Naive B cell (primary cell): ENCODE measurements at places on chromosomes 4 and X.

GRCh38 chr4:140130677-140131076 is 23.3 kb downstream of the MAML3 start:
- DNase-seq = no peak

DNA sequence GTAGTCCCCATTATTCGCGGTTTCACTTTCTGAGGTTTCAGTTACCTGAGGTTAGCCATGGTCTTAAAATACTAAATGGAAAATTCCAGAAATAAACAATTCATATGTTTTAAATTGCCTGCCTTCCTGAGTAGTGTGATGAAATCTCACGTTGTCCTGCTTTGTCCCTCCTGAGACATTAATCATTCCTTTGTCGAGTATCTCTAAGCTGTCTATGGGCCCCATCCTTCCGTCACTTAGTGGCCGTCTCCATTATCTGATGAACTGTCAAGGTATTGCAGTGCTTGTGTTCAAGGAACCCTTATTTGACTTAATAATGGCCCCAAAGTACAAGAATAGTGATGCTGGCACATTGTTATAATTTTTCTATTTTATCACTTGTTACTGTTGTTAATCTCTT is 94.8 kb downstream of the ADGRL3 start:
- DNase-seq = no peak

- no peak for DNase-seq
Measured at GRCh38 chr4:27836523-27836922, 975.9 kb downstream of the STIM2 start.

- DNase-seq = no peak
Measured at GRCh38 chr4:78379991-78380729, 171.4 kb upstream of the ANXA3 start.

DNA sequence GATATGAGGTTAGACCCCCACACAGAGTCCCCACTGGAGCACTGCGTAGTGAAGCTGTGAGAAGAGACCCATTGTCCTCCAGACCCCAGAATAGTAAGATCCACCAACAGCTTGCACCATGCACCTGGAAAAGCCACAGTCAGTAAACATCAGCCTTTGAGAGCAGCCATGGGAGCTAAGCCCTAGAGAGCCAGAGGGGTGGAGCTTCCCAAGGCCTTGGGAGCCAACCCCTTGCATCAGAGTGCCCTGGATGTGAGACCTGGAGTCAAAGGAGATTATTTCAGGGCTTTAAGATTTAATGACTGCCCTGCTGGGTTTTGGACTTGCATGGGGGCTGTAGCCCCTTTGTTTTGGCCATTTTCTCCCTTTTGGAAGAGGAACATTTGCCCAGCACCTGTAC is 35.7 kb downstream of the HSD17B13 start:
- no peak for DNase-seq

- DNase-seq = no peak
Measured at GRCh38 chr4:3401436-3402171, 40.2 kb upstream of the HGFAC start.

DNA sequence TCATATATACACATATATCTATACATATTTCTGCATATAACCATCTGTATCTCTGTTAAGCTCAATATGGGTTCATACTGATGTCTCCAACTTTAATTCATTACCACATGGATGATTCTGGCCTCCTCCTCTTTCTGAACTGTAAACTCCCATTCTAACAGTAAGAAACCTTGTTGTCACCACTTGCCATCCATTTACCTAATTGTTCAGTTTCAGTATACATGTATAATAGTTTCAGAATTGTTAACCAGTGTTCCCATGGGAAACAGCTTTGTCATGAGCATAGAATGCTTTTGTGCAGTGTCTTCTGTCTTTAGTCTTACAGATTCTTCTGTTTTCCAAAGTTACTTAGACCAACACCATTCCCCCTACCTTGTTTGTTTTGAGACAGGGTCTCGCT is 35.9 kb downstream of the SLC9A6 start:
- no peak for DNase-seq
